ENCODE measurements at places on chromosomes 2 and 18.

- DNase-seq = no peak
- no peaks in the 10 kb centered on the region for H3K4me1 ChIP-seq
- no peak overlapping the region for H3K27ac ChIP-seq
- H3K4me3 ChIP-seq = no peak overlapping the region
- H3K27me3 ChIP-seq = no peaks in the 10 kb centered on the region
Observed at GRCh38 chr2:49241991-49242390, 87.7 kb upstream of the FSHR start.

DNA sequence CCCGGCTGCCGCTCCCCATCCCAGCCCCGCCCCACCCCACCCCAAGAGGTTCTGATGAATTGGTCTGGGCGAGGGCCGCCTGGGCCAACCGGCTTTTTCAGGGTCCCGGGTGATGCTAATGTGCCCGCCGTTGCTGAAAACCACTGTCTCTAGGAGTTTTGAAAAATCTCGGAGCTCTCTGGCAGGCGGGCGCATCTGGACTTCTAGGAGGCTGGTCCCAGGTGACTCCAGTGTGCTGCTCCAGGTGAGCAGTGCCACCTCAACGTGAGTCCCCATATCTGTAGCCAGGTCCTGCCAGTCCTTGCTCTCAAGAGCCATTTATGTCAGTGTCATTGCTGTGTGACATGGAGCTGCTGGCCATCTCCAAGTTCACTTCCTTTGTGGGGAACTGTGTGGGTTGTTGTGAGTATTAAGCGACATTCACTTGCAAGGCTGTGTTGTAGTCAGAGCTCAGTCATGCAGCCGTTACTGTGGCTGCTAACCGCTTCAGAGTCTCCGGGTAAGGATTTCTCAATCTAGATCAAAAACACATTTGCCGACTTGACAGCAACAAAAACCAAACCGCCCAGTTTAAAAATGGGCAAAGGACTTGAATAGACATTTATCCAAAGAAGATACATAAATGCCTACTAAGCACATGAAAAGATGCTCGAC lies at the start of gene RFX8:
Gene RFX8 (minus strand): TSS at position 382 of the 654 bp plus-strand sequence. CDS start 8,264 bp downstream, outside the sequence.
- H3K27me3 ChIP-seq = peaks cover 16% of the 10 kb centered on the region
- peak within 1 kb of the TSS; percentile 69 for H3K27ac ChIP-seq
- peaks cover 22% of the 10 kb centered on the region for H3K4me1 ChIP-seq
- H3K4me3 ChIP-seq = peak within 1 kb of the TSS; percentile 77

- no peak overlapping the region for H3K27ac ChIP-seq
- H3K4me3 ChIP-seq = no peak overlapping the region
- peaks cover 2% of the 10 kb centered on the region for H3K27me3 ChIP-seq
- DNase-seq = no peak
Observed at GRCh38 chr2:19711470-19712372, 190.1 kb downstream of the TTC32 start.

GRCh38 chr18:62566199-62566598 lies 43.4 kb downstream of the ZCCHC2 start:
- H3K27ac ChIP-seq = no peak overlapping the region
- H3K27me3 ChIP-seq = no peaks in the 10 kb centered on the region
- no peak overlapping the region for H3K4me3 ChIP-seq
- DNase-seq = no peak

DNA sequence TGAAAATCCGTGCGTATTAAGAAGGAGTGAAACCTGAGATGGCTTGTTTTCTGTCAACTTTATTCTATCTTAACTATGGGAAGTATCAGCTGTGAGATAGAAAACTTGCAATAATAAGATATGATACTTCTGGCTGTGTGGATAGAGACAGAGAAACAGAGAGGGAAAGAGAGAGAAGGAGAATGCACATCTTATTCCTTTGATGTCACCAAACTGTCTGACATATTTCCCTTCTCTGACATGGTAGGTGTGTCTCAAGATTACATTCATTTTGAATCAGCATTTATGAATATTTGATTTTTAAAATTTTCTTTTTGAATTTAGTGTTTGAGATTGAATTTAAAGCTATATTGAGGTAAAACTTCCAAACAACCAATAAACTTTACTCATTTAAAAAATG lies 69.4 kb downstream of the CDC42EP3 start:
- H3K4me3 ChIP-seq = peak overlapping the region; percentile 55
- DNase-seq = no peak
- no peaks in the 10 kb centered on the region for H3K27me3 ChIP-seq

DNA sequence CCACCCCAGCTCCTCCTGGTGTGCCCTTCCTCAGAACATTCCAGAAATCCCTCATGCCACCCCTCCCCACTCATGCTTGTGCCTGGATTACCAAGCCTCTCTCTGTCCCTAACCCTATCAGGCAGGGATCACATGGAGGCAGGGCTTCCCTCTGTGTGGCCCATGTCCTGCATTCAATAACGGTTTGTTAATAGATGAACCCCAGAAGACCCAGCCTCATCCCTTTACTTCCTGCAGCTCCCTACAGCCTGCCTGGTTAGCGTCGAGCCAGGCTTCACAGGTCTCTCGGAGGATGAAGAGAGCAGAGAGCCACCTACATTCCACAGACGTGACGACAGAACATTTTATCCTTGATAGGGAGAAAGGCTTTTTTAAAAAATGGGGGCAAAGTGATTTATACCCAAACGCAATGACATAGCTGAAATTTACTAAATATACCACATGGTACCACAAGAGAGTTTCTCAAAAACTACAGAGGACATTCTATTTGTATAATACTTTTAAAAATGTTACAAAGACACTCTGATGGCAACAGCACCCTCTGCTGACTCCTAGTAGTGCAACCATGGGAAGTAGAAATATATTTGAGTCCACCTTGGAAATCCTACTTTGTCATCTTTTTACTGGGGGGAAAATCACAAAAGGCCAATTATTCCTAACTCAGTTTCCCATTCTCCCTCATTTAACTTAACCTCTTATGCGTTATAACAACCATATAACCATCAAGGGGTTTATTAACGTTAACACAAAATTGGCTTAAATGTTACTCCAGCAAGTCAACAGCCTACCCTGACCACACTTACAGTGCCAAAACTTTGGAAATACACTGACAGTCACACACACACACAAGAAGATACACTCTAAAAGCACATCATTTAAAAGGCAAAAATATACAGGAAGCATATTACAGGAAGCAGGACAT lies 30.7 kb downstream of the FBXO15 start:
- H3K4me1 ChIP-seq = peaks cover 31% of the 10 kb centered on the region
- H3K27ac ChIP-seq = no peak overlapping the region
- H3K27me3 ChIP-seq = no peaks in the 10 kb centered on the region
- H3K4me3 ChIP-seq = no peak overlapping the region

GRCh38 chr2:239339241-239339640 lies 61.6 kb downstream of the HDAC4 start:
- DNase-seq = no peak
- no peaks in the 10 kb centered on the region for H3K27me3 ChIP-seq
- H3K36me3 ChIP-seq = peaks cover 26% of the 10 kb centered on the region
- H3K4me1 ChIP-seq = peaks cover 36% of the 10 kb centered on the region
- H3K27ac ChIP-seq = peak overlapping the region; percentile 28

- H3K36me3 ChIP-seq = no peaks in the 10 kb centered on the region
- no peak for DNase-seq
- no peak overlapping the region for H3K27ac ChIP-seq
- no peaks in the 10 kb centered on the region for H3K27me3 ChIP-seq
- peaks cover 14% of the 10 kb centered on the region for H3K4me1 ChIP-seq
Observed at GRCh38 chr2:172208791-172209325, 106.2 kb upstream of the DLX2 start.

GRCh38 chr2:85852937-85853498 lies 35.8 kb downstream of the ST3GAL5 start:
- DNase-seq = peak; percentile 63
- peak overlapping the region; percentile 99 for H3K27ac ChIP-seq
- H3K27me3 ChIP-seq = no peaks in the 10 kb centered on the region

- DNase-seq = peak; percentile 18
- H3K36me3 ChIP-seq = no peaks in the 10 kb centered on the region
- peaks cover 2% of the 10 kb centered on the region for H3K4me1 ChIP-seq
- H3K27me3 ChIP-seq = peaks cover 33% of the 10 kb centered on the region
- no peak overlapping the region for H3K4me3 ChIP-seq
Observed at GRCh38 chr2:10909050-10909995, 2.4 kb upstream of the KCNF1 start.

GRCh38 chr2:143397884-143398614 lies 268.8 kb downstream of the ARHGAP15 start:
- no peak overlapping the region for H3K27ac ChIP-seq
- H3K4me1 ChIP-seq = peaks cover 29% of the 10 kb centered on the region

DNA sequence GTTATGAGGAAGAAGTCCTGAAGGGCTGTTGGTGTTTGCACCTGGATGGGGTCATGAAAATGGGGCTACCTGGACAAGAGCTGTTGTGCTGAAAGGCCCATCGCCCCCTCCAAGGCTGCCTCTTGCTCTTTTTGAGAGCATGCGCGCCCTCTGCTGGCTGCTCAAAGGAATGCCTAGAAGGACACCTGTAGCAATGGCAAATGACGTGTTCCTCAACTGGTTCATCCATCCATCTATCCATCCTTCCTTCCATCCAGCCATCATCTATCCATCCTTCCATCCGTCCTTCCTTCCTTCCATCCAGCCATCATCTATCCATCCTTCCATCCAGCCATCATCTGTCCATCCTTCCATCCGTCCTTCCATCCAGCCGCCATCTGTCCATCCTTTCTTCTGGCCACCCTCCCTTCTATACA lies 17.2 kb upstream of the RPL31 start:
- H3K27me3 ChIP-seq = peaks cover 2% of the 10 kb centered on the region
- DNase-seq = peak; percentile 80
- H3K4me1 ChIP-seq = no peaks in the 10 kb centered on the region

- H3K4me3 ChIP-seq = no peak overlapping the region
- no peaks in the 10 kb centered on the region for H3K4me1 ChIP-seq
- no peaks in the 10 kb centered on the region for H3K27me3 ChIP-seq
Observed at GRCh38 chr2:224469374-224469964, 67.6 kb upstream of the FAM124B start.

DNA sequence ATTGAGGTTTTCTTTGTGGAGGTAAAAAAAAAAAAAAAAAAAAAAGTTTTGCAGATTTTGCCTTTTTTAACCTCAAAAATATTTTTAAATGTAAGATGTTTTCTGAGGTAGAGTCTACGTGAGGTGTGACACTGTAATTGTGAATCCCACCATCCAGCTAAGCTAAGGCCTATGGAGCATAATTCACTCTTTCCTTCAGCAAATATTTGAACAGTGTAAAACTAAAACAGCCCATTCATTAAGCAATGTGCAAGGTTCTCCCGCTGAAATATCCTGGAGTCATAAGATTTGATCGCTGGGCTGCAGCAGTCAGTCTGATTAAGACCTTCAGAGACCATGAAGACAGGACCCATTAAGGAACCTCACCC lies 105.1 kb downstream of the HNRNPLL start:
- peaks cover 5% of the 10 kb centered on the region for H3K4me1 ChIP-seq
- no peak overlapping the region for H3K4me3 ChIP-seq
- peaks cover 1% of the 10 kb centered on the region for H3K27me3 ChIP-seq
- DNase-seq = no peak
- H3K27ac ChIP-seq = no peak overlapping the region
- H3K36me3 ChIP-seq = no peaks in the 10 kb centered on the region

GRCh38 chr2:201298462-201299052 lies 38.2 kb downstream of the CASP8 start:
- no peak overlapping the region for H3K4me3 ChIP-seq
- no peaks in the 10 kb centered on the region for H3K4me1 ChIP-seq
- DNase-seq = no peak
- peaks cover 39% of the 10 kb centered on the region for H3K36me3 ChIP-seq
- no peak overlapping the region for H3K27ac ChIP-seq

GRCh38 chr2:197959383-197959782 lies 155.0 kb downstream of the PLCL1 start:
- H3K4me3 ChIP-seq = no peak overlapping the region
- H3K36me3 ChIP-seq = peaks cover 16% of the 10 kb centered on the region
- H3K4me1 ChIP-seq = peaks cover 5% of the 10 kb centered on the region
- DNase-seq = no peak
- H3K27me3 ChIP-seq = no peaks in the 10 kb centered on the region

DNA sequence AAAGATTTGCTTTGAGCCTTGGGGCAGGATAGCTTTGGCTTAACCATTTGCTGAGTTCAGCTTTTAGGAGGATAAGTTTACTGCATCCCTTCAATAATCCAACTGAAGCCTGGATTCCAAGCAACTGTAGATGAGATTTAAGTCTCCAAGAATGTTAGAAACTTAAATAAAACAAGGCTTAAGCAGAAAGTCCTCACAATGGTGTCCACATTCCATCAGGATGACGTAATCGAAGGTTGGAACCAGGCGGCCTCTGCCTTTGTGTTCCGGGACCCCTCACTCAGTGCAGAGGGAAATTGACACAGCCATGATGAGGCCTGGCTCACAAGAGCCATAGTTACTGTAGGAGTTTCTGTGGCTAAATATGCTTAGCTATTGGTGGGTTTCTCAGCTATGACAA lies 260.4 kb downstream of the LPIN1 start:
- DNase-seq = no peak
- H3K27ac ChIP-seq = no peak overlapping the region
- H3K4me3 ChIP-seq = no peak overlapping the region
- H3K36me3 ChIP-seq = peaks cover 2% of the 10 kb centered on the region
- H3K4me1 ChIP-seq = peaks cover 37% of the 10 kb centered on the region
- H3K27me3 ChIP-seq = peaks cover 68% of the 10 kb centered on the region

- no peak for DNase-seq
- H3K27ac ChIP-seq = no peak overlapping the region
- H3K4me1 ChIP-seq = peaks cover 3% of the 10 kb centered on the region
- no peaks in the 10 kb centered on the region for H3K36me3 ChIP-seq
- H3K4me3 ChIP-seq = no peak overlapping the region
- peaks cover 9% of the 10 kb centered on the region for H3K27me3 ChIP-seq
Observed at GRCh38 chr18:24486684-24487083, 26.2 kb downstream of the HRH4 start.

GRCh38 chr18:8721716-8722115 lies 16.4 kb downstream of the MTCL1 start:
- H3K4me1 ChIP-seq = no peaks in the 10 kb centered on the region
- H3K36me3 ChIP-seq = no peaks in the 10 kb centered on the region
- no peak overlapping the region for H3K27ac ChIP-seq
- no peak for DNase-seq
- peaks cover 4% of the 10 kb centered on the region for H3K27me3 ChIP-seq
- H3K4me3 ChIP-seq = no peak overlapping the region

GRCh38 chr2:101790857-101791256 lies 93.3 kb downstream of the MAP4K4 start:
- peaks cover 21% of the 10 kb centered on the region for H3K36me3 ChIP-seq
- no peak for DNase-seq
- no peak overlapping the region for H3K4me3 ChIP-seq
- H3K4me1 ChIP-seq = peaks cover 67% of the 10 kb centered on the region
- H3K27me3 ChIP-seq = no peaks in the 10 kb centered on the region

DNA sequence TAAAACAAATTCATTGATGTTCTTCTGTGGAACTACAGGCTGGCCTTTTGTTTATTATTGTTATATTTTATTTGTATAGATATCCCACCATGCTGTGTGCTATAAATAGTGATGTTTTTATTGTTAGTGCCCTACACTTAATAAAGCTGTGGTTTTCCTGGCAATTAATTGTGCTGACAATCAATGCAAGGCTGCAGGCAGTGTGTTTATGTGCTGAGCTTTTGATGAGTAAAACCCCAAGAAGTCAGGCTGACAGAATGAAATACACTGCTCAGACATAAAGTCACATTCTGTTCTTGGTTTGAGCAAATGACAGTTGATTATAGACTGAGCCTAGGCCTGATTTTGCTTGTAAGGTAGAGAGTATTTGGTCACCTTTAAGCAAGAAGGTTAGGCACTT lies 362.7 kb downstream of the CPS1 start:
- no peak for DNase-seq
- no peaks in the 10 kb centered on the region for H3K4me1 ChIP-seq
- no peaks in the 10 kb centered on the region for H3K27me3 ChIP-seq
- H3K4me3 ChIP-seq = no peak overlapping the region

Measured in activated naive CD8-positive, alpha-beta T cell treated with anti-CD3 and anti-CD28 coated beads, Interleukin-2, amount 50 U/mL, for 24 hours (primary cell).